Renal cortex interstitium (tissue), 15 donors: ENCODE measurements at places on chromosomes 12 and 14.

GRCh38 chr14:22428700-22429291 lies 160.2 kb downstream of the DAD1 start:
- DNase-seq: no peak

GRCh38 chr12:75655315-75655806 lies 144.0 kb upstream of the KRR1 start:
- no peak for DNase-seq

GRCh38 chr12:3945671-3946070 lies 72.5 kb upstream of the PARP11 start:
- DNase-seq: no peak

DNA sequence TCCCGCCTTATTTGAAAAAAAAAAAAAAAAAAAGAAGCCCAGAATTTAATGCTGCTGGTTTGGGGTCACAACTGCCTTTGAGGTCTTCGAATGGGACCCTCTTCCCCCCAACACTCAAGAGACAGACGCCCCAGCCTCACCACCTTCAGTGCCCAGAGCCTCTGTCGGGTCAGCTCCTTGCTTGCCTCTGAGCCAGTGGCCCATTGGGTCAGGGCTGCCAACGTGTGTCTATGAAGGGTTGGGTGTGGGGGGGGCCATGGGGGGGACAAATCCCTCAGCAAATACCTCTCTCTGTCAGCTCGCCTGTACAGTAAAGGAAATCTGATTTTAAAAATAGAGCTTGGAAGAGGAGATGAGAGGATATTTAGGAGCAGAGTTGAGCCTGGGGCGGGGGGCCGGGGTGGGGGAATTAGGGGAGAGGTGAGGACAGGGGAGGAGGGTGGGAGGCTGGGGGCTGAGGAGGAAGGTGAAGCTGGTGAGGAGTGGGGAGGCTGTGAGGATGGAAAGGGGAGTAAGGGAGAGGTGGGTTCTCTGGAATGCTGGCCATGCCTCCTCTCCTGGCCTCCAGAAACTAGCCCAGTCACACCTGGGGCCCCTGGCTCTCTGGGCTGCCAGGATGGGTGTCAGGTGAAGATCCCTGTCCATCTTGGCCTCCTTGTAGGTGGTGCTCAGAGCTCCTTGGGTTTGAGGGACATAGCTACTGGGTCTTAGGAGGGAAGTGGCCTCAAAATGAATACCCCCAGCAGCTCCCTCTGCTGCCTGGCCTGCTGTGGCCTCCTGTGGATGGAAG lies 13.3 kb downstream of the RTL1 start:
- no peak for DNase-seq

- DNase-seq: no peak
Measured at GRCh38 chr14:90985601-90986242, 74.7 kb downstream of the RPS6KA5 start.

DNA sequence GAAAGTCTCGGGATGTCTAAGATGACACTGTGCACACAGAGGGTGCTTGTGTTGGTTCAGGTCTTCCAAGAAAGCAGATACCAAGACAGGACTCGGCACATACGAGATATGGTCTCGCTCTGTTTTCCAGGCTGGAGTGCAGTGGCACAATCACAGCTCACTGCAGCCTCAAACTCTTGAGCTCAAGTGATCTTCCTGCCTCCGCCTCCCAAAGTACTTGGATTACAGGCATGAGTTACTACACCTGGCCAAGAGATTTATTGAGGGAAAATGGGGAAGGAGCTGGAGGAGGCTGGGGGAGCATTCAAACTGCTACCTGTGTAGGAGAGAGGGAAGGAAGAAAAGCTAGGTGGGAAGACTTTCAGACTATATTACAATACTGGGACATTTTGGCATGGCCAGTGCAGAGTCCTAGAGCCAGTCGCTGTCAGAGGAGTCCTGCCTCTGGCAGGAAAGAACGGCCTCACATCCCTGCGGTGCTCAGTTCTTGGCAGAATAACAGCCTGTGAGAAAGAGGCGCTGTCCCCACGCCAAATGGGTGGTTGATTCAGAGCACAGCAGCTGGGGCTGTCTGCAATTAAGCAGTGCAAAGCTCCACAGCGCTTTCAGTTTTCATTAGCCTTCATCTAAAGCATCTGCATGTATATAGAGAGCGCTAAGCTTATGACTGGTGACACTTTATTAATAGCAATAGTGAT lies 18.3 kb downstream of the SLC17A8 start:
- DNase-seq: no peak

DNA sequence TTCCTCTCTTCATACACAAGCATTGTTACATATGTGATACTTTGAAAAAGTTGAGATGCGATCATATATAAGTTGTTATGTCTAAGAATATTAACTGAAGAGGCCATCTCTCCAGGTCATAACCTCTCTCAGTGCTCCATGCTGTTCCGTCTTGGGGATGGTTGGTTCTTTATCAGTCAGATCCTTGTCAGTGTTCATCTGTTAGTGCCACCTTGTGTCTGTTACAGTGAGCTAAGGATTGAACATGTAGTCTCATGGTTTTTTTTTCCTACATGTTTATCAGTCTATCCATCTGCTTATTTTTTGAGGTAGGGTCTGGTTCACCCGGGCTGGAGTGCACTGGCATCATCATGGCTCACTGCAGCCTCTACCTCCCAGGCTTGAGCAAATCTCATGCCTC lies 30.5 kb downstream of the EP400 start:
- no peak for DNase-seq

GRCh38 chr12:75606151-75606550 lies 94.7 kb upstream of the KRR1 start:
- no peak for DNase-seq
